Effector CD8-positive, alpha-beta T cell (primary cell): ENCODE measurements at places on chromosomes 13 and 19.

DNA sequence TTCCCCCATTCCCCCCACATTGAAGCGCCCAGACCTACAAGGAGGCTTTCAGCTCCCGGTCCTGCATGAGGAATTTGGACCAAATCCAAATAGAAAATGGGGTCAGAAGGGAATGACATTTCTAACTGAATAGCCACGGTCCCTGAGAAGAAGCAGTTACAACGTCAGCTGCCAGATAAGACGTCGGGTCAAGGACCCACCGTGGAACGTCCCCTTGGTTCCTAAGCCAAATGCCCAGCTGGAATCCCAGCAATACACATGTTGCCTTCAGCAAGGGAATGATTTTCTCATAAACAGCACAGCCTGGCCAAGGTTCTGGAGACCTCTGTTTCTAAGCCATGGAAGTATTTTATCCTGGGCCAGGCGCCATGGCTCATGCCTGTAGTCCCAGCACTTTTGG lies 109.1 kb upstream of the PEG3 start:
- DNase-seq = no peak

DNA sequence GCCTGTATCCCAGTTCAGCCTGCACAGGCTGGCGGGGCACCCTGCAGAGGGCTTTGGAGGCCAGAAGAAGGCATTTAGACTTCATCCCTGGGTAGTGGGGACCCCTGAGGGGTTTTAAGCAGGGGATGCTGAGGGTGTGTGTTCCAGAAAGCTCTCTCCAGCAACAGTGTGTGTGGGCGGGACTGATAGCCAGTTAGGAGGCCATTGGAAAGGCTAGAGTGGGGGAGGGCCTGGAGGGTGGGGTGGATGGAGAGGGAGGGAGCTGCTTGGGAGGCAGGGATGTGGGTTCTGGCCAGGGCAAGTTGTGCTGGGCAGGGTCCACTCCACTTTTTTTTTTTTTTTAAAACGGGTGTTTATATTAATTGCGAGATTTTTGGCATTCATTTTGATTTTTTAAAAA lies 28.3 kb downstream of the LYL1 start:
- DNase-seq = no peak

GRCh38 chr13:27922883-27923612 lies 3.2 kb downstream of the PDX1 start:
- no peak for DNase-seq

GRCh38 chr13:26502826-26503225 lies 54.7 kb upstream of the WASF3 start:
- DNase-seq = no peak

DNA sequence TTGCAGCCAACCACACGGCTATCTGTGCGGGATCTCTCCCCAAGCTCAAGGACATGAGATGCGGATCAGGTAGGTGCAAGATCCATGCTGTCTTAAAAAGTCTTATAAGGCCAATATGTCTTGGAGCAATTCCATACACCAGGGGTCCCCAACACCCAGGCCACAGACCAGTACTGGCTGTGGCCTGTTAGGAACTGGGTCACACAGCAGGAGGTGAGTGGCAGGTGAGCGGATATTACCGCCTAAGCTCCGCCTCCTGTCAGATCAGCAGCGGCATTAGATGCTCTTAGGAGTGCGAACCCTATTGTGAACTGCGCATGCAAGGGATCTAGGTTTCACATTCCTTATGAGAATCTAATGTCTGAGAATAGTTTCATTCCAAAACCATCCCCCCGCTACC lies 68.8 kb upstream of the ZNF599 start:
- DNase-seq = no peak

DNA sequence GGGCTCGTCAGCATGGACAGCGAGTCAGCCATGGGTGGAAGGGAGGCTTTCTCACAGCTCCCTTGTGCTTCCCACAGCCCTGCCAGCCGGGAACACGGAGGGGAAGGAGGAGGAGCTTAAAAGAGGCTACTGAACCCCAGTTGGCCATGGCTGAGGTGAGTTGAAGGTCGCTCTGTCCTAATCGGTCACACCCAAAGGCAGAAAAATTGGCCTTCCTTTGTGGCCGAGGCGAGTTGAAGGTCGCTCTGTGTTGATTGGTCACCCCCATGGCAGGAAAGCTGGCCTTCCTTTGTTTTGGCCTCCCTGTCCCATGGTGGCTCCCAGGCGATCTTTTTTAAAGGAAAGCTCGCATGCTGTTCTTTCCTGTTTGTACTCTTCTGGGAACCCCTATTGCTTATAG lies 5.1 kb downstream of the ZNF473 start:
- no peak for DNase-seq

- DNase-seq = no peak
Measured at GRCh38 chr19:40257096-40257517, 28.0 kb downstream of the AKT2 start.

GRCh38 chr19:41321204-41321599 lies 11.2 kb downstream of the CCDC97 start:
- no peak for DNase-seq

DNA sequence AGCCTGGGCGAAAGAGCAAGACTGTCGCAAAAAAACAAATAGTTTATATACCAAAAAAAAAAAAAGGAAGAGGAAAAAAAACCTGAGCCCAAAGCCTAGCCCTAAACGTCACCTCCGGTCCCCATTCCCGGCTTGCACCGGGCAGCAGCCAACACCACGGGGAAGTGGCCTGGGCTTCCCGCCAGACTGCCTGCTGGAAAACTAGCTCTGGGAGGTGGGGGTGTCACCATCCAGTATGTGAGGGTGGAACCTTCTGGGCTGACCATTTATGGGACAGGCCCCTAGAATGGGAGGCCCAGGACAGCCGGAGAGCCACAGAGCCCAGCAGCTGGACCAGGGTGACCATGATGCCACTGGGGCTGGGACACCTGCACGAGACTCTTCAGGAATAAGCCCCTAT lies 37.3 kb downstream of the IL12RB1 start:
- no peak for DNase-seq

DNA sequence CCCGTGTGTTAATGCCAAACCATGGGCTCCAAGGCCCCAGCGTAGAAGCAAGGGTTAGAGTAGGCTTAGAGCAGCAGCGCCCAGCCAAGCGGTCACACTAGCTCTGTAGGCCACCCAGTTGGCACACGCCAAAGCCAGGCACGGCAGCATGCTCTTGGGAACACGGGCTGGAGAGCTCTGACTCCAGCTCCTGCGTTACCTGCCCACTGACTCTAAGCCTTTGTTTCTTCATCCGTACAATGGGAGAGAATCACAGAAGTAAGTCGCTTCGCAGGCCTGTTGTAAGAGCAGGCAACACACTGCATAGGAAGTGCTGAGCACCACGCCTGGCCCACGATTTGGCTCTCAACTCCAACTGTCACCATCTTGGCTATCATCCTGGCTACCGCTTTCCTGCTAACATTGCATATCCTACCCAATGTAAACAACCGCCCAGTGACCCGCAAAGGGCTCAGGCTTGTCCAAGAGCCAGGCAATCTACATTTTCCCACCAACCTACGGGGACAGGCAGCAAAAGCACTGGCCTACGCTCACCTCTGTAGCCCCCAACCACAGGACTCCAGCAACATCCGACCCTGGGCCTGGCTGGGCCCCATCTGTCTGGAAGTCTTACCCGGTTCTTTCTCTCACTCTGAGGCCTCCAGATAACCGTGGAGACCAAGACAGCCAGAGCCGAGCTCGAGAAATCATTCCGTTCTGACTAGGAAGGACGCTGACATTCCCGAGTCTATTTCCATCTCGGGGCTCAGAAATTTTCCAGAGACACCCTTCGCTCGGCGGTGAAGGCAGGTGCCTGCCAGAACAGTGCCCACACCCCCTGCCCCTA lies 91.5 kb upstream of the ZNF507 start:
- DNase-seq = no peak
